ENCODE measurements at places on chromosomes 7 and 10.

- no peak for DNase-seq
Observed at GRCh38 chr10:131215776-131216175, 95.7 kb downstream of the TCERG1L start.

DNA sequence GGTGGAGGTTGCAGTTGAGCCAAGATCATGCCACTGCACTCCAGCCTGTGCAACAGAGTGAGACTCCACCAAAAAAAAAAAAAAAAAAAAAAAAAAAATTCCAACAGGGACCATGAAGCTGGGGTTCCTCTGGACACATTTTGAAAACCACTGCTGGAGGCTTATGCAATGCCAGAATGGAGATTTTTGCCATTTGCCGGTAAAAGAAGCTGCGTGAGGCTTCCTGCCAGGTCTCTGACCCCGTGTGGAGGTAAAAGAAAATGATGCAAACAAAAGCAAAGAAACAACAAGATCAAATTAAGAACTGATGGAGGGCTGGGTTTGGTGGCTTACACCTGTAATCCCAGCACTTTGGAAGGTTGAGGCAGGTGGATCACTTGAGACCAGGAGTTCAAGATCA lies 30.5 kb upstream of the PDZD8 start:
- DNase-seq, result no peak

GRCh38 chr7:87216701-87217508 lies 2.6 kb downstream of the TMEM243 start:
- DNase-seq, result no peak

DNA sequence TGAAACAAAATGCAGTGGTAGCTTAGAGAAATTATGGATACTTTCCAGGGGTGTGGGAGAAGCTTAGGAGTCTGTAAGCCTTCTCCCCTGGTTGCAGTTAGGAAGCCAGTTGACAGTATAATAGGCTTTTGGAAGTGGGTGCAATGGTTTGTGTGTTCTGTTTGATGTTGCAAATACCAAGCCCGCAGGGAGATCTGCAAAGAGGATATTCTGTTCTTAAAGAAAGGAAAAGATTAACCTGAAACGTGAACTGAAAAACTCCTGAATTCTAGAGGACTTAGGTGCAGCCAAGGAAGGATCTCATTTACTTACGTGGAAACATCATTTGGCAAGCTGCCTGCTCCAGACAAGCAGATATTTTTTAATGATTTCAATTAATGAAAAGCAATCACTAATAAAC lies 496.6 kb downstream of the AUTS2 start:
- no peak for DNase-seq

Measured in breast epithelium (tissue), 4 donors.